Natural killer cell treated with Interleukin-12 subunit alpha and Interleukin-12 subunit beta and Interleukin-15 and Interleukin-18, amount 100 ng/mL, for 72 hours (primary cell): ENCODE measurements at places on chromosomes 6 and 20.

- no peak for DNase-seq
Observed at GRCh38 chr6:139627091-139627490, 252.6 kb upstream of the CITED2 start.

GRCh38 chr6:165630544-165630953 is 32.5 kb downstream of the PDE10A start:
- no peak for DNase-seq

- DNase-seq: no peak
Observed at GRCh38 chr6:20559924-20560551, 25.8 kb downstream of the CDKAL1 start.

- no peak for DNase-seq
Observed at GRCh38 chr6:131250122-131250521, 114.9 kb downstream of the AKAP7 start.

DNA sequence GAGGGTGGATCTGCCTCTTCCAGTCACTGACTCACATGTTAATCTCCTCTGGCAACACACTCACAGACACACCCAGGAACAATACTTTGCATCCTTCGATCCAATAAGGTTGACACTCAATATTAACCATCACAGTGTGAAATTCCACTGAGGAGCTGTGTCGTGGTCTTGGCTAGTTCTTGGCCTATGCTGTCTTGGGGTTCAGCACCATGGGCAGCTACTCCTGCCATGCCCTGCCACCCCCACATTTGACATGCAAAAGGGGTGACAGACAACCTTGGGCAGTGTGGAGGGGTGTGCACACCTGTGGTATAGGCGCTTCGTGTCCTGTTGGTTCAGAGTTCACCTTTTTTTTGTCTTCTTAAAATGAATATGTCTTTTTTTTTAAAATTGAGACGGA is 25.8 kb downstream of the ANKRD6 start:
- DNase-seq: no peak

DNA sequence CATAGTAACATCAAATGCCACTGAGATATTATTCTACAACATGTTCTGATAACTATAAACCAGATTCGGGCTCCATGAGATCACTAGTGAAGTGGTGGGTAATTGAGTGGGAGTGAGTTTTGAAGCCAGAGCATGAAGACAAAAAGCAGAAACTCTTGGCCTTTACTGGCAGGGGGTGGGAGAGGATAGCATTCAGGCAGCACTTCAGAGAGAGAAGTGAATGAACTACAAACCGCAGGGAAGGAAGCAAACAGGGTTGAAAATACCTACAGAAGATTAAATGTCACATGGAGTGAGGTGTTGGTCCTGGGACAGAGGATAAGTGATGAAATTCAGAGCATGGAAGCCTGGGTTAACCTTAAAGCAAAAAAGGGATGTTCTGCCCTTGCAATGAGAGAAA is 250.0 kb downstream of the EPM2A start:
- no peak for DNase-seq

GRCh38 chr6:73443555-73443954 is 8.5 kb downstream of the CGAS start:
- no peak for DNase-seq

DNA sequence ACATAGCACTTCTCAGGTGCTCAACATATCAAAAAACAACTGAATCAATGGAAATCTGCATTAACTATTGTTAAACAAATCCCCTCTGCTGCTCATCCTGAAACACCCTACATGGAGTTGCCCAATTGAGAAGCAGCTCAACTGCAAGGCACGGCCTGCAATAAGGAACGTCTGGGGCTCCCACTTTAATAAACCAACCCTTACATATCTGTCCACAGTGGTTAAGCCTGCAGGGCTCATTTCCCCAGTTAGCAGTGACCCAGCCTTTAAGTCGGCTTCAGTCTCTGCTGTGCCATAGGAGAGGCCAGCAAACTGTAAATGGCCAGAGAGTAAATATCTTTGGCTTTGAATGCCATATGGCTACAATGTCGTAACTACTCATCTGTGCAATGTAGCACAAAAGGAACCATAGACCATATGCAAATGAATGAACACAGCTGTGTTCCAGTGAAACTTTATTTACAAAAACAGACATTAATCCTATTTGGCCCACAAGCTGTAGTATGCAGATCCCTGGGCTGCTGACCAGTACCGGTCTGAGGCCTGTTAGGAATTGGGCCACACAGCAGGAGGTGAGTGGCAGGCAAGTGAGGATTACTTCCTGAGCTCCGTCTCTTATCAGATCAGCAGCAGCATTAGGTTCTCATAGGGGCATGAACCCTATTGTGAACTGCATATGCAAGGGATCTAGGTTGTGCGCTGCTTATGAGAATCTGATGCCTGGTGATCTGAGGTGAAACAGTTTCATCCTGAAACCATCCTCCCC is 522.7 kb upstream of the CDH4 start:
- no peak for DNase-seq

DNA sequence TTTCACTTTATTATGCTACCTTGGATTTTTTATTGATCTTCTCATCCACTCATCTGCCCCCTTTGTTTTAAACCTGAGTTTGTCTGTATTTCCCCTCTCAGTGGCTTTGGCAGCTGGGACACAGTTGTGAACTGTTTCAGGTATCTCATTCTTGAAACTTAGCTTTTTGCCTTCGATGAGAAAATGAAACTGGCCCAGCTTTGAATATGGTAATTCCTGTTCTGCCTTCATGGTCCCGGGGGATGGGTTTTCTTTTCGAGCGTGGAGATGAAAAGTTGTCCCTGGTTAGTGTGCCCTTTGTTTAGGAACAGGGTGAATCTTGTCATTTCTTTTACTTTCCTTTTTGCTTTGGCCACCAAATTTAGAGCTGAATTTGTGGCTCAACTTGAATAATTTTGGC is 25.6 kb downstream of the DHX35 start:
- DNase-seq: no peak
